ENCODE measurements at places on chromosomes 13 and 19.

DNA sequence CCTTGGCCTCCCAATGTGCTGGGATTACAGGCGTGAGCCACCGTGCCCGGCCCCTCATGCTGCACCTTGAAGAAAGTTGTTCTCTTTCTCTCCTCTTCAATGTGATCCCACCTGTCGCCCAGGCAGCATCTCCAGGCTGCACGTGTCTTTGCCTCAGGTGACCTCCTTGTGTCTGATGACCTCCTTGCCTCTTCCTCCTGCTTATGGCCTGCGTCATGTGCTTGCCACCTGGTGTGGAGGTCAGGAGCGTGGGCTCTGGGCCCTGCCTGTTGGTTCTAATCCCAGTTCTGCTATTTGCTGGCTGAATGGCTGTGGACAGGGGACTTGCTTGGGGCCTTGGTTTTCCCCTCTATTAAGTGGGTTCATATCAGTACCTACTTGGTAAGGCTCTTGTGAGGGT lies 6.3 kb downstream of the BICRA start:
- no peak for DNase-seq

- DNase-seq, result no peak
Measured at GRCh38 chr13:47038188-47038587, 141.3 kb upstream of the HTR2A start.

DNA sequence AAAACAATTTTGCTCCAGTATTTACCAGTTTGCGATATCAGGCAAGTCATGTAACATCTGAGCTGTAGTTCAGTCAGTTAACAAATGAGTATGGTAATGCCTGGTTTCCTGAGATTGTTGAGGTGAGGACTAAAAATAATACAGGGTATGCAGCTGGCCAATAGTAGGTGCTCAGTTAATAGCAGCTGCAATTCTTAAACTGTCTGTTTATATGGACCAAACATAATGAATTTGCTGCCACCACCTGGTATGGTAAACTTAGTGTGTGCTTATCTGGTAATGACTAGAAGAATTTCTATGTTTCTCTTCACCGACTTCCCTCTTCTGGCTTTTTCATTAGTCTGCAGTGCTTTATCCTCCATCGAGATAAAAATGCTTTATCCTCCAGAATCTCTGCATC lies 9.1 kb downstream of the ZMYM2 start:
- no peak for DNase-seq

GRCh38 chr13:51453959-51454703 lies 1.3 kb upstream of the INTS6 start:
- DNase-seq, result peak; percentile 8

DNA sequence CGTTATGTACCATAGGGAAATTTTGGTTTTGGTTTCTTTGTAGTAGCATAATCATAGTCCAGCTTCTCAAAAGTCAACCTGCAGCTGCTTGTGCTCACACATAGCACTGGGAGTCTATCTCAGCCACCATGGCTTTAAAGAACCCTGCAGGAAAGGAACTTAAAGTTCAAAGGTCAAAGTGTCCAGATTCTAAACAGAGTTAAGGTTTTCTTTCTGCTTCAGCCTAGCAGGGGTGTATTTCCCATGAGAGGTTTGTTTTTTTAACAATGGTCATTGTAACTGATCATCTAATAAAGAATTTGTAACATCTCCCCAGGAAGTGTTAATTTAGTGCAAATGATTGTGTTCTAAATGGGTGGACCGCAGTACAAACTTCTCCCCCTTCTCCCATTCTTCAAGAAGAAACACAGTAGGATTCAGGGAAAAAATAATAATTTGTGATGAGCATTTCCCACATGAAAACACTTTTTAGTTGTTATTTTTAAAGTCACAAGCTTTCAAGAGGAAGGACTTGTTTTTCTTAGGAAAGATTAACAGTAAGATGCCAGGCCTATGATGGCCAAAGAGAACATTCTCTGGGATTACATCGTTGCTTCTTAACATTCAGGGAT lies 168.0 kb downstream of the EFNB2 start:
- no peak for DNase-seq

DNA sequence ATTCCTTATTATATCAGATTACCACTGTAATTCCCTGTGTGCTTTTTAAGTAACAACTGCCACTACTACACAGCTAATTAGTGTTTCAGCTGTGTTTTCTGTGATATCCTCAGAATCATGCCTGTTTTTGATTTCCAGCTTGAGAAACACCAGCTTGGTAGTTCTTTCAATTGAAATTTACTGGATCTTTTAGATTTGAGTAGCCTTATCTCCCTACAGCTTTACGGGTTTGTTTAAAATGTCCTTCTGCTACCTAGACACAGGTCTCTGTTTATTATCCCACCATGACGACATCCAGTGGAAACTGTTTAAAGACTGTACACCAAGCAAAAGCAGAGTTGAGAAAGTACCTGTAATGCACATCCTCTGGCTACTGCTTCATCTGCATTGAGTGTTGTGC lies 12.1 kb downstream of the HSPH1 start:
- no peak for DNase-seq

- DNase-seq, result no peak
Measured at GRCh38 chr13:62747629-62748028, 1332.0 kb upstream of the PCDH20 start.

DNA sequence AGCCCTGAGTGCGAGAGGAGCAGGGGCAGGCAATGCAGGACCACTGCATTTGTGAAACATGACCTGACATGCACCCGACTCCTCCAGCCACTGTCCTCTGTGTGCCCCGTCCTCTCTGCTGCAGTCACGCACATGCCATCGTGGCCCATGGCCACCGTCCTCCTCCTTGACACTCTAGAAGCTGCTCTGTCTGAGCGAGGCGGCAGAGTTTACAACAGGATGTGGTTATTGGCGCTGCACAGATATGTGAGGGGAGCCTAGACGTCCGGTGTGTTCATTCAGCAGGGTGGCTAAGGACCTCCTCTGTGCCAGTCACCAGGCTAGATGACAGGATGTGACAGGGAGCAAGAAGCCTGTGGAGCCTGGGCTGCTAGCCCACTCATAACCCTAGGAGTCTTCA lies 277.8 kb downstream of the FOXO1 start:
- no peak for DNase-seq

- DNase-seq, result peak; percentile 78
Measured at GRCh38 chr13:28568286-28568685, 73.4 kb upstream of the FLT1 start.

GRCh38 chr19:23991170-23991569 lies 76.5 kb downstream of the ZNF726 start:
- DNase-seq, result peak; percentile 4

DNA sequence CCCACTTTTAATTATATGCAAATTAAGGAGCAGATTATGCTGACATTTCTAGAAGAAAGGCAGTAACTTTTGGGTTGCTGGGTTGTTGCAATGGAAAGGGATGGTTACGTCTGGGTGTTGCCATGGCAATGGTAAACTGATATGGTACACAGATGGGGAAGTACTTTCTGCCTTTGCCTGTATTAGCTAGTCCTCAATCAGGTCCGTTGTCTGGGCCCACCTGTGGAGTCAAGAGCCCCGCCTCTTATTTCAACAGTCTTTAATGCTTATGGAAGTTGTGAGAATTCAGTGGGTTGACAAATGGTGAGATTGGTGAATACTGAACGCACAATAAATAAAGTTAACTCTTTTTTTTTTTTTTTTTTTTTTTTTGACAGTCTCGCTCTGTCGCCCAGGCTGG lies 30.6 kb upstream of the DPP9 start:
- DNase-seq, result peak; percentile 12

- DNase-seq, result peak; percentile 86
Measured at GRCh38 chr19:17579661-17580244, 24.3 kb downstream of the COLGALT1 start.

- DNase-seq, result peak; percentile 2
Measured at GRCh38 chr19:54041969-54042606, 21.6 kb downstream of the VSTM1 start.

DNA sequence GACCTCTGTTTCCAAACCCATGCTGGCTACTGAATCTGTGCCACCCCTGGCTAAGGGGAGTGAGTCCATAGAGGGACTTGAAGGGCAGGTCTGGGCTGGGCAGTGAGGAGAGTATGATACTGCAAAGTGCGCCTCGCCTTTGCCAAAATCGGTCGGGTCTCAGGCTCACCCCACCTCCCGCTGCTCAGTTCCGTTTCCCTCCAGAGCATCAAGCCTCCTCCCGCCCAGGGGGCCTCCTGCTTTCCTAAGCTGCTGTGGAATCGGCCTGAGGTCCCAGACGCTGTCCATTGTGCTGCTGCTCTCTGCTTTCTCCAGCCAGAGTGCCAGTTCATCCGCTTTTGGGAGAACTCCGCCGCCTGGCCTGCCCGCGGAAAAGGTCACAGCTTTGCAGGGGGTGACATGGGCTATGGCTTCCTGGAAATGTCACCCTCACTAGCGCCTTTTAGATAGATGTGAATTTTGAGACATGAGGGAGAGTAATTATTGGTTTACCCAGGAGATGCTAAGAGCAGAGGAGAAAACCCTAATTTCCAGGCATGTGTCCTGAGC lies 1418.4 kb downstream of the UQCRFS1 start:
- peak; percentile 38 for DNase-seq

GRCh38 chr19:42345191-42345812 lies 19.9 kb downstream of the MEGF8 start:
- no peak for DNase-seq

DNA sequence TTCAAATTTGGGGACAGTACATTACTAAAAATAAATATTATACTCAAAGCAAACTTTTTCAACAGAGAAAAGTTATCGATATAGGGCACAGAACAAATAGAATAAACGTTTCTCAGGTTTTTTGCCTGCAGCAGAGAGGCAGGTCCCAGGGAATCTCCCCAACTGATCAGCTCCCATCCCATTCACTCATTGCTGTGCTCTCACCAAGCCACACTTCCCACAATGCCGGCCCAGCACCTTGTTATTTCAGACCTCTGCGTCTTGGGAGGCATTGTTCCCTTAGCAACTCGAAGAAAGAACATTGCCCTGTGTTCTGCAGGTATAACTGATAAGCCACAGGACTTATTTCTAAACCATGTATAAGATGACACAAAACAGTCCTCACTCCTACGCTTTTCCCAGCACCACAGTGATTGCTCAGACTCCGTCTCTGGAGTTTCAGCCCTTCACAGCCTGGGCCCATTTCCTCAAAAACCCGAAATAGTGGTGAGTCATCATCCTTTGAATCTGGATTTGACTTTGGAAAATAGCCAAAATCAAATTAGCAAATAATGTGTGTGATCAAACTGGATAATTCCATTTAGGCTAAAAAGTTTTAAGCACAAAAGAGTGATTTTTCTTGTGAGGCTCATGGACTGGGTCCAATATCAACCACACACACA lies 100.4 kb downstream of the DCLK1 start:
- DNase-seq, result no peak

DNA sequence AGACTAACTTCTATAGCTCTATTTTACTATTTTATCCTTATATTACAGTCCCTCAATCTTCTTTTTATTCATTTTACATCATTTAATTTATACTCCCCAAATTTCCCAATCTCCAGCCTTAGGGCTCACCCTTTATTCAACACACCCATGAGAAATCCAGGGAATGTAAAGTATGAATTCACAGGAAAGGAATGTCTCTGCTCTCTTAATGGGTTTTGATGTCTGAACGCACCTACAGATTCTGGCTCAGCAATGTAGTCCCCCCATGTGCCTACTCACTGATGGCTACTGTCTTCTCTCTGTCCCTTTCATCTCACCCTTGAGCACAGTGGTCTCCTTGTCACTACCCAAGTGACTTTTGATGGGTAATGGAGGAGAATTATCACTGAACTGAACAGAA lies 32.8 kb downstream of the TNFSF13B start:
- DNase-seq, result no peak

- DNase-seq, result no peak
Measured at GRCh38 chr13:35996360-35996759, 134.8 kb downstream of the DCLK1 start.

DNA sequence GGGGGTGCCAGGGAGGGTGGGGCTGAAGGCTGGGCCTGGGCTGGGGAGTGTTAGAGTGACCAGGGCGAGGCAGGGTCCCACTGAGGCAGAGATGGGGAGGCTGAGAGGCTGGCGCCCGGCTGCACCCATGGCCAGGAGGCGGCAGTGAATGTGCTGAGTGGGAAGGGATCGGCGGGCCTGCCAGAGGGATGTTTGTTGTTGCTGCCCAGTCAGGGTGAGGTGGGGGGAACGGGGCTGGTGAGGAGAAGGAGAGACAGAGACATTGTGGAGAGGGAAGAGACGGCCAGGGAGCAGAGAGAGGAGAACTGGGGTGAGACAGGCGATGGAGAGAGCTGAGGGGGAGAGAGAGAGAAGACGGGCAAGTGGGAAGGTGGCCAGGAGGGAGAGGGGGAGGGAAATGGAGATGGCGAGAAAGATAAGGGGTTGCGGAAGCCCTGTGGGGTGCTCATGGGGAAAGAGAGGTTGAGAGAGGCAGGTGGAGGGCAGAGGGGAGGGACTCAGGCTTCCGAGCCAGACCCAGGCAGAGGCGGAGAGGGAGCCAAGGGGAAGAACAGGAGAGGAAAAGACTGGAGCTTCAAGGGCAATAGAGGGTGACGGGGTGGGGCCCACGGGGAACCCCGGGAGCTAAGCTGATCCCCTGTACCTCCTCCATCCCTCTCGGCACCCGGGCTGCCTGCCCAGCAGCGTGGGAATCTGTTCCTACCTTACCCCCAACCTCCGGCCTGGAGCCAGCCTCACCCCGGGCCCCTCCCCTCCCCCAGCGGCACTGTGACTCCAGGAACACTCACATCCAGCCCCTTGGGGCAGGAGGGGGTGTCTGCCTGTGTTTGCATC lies 690 bp upstream of the B3GNT8 start:
- DNase-seq, result peak; percentile 72

- DNase-seq, result no peak
Measured at GRCh38 chr13:94115054-94115453, 364.4 kb downstream of the DCT start.

GRCh38 chr13:30307194-30307970 lies at the start of gene KATNAL1:
TSS of gene KATNAL1 (minus strand) at chr13:30307551. CDS start at chr13:30283777, 23,774 bp downstream.
- peak; percentile 83 for DNase-seq

- no peak for DNase-seq
Measured at GRCh38 chr13:49347650-49348385, 96.0 kb downstream of the CAB39L start.

- no peak for DNase-seq
Measured at GRCh38 chr13:94313321-94313910, 166.1 kb downstream of the DCT start.

- DNase-seq, result no peak
Measured at GRCh38 chr13:78609464-78610205, 6.3 kb upstream of the POU4F1 start.

GRCh38 chr19:13952931-13953531 lies 722 bp downstream of the DCAF15 start:
- peak; percentile 50 for DNase-seq

GRCh38 chr13:75705395-75705794 lies 69.3 kb downstream of the LMO7 start:
- no peak for DNase-seq

- DNase-seq, result peak; percentile 91
Measured at GRCh38 chr19:3606690-3607289, at the start of gene TBXA2R. TSS of gene TBXA2R (minus strand) at chr19:3606875. CDS start at chr19:3600634, 6,241 bp downstream.

- no peak for DNase-seq
Measured at GRCh38 chr19:42794765-42795164, 29.3 kb upstream of the PSG8 start.

DNA sequence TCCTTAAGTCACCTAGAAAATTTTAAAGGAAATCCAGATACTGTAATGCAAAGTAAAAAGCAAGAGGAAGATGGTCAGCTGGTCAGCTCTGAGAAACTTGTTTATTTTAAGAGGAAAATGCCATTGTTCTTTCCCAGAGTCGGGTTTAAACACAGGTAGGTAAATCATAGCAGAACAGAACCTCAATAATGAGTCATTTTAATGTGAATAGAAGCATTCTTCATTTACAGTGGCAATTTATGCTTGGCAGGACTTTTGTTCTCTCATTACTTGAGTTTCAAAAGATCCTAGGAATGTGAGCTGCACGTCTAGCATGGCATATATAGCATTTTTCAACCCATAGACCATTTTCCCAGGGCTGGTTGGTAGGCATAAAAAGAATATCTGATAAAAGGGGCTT lies 132.3 kb downstream of the LIG4 start:
- no peak for DNase-seq

All from K562 (cell line).